Left lobe of liver (tissue), 2 donors: ENCODE measurements at places on chromosomes 16 and 17. TPM values are rescaled to one million over a fixed set of nuclear protein-coding genes. Genes with fewer than 3 reads are reported as not detected.

The UBALD2 gene
- total RNA-seq = 23.8 TPM

The KRTAP17-1 gene
- total RNA-seq = not detected

The CBLN1 gene
- 0.13 TPM for total RNA-seq

The COQ7 gene
- total RNA-seq = 8.4 TPM

The CCDC78 gene
- 0.38 TPM for total RNA-seq

The ITGAD gene
- total RNA-seq = 0.70 TPM

The C16orf54 gene
- total RNA-seq = 0.53 TPM
